Endothelial cell of umbilical vein (primary cell): ENCODE measurements at places on chromosomes 3 and 15. TPM values are rescaled to one million over a fixed set of nuclear protein-coding genes. Genes with fewer than 3 reads are reported as not detected.

Gene SEMA6D
- total RNA-seq: 22.5 and 26.7 TPM in 2 replicates

Gene WDR49
- 0.28 TPM in 1 of 2 replicates, not detected in the other for total RNA-seq

Gene SOX2
- total RNA-seq: 0.13 TPM in 1 of 2 replicates, not detected in the other

Gene RASGRF1
- total RNA-seq: not detected in 2 replicates

Gene EOGT
- total RNA-seq: 99.4 and 103 TPM in 2 replicates

Gene RHCG
- not detected in 2 replicates for total RNA-seq

Gene TMEM40
- not detected in 2 replicates for total RNA-seq

Gene CHRM5
- not detected in 2 replicates for total RNA-seq

Gene ITIH3
- total RNA-seq: not detected in 2 replicates

Gene SRP14
- 220 and 260 TPM in 2 replicates for total RNA-seq

Gene ITIH4
- total RNA-seq: 0.60 and 2.4 TPM in 2 replicates
